ENCODE measurements at places on chromosomes 5 and 9.

DNA sequence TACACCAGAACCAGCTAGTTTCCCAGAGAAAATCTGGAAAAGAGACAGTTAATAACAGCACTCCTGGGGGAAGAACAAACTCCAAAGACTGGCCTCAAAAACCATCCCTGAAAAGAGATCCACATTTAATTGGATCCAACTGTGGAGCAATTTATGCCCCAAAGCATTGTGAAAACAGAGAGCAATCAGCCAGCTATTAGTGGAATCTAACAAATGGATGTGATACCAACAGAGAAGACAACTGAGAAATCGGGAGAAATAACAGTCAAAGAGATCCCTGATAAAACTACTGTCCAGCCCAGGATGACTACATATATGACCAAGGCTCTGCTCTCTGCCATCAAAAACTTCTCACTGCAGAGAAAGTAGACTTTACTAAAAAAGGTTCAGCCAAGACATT is 40.5 kb upstream of the TRIO start:
- DNase-seq, result no peak

DNA sequence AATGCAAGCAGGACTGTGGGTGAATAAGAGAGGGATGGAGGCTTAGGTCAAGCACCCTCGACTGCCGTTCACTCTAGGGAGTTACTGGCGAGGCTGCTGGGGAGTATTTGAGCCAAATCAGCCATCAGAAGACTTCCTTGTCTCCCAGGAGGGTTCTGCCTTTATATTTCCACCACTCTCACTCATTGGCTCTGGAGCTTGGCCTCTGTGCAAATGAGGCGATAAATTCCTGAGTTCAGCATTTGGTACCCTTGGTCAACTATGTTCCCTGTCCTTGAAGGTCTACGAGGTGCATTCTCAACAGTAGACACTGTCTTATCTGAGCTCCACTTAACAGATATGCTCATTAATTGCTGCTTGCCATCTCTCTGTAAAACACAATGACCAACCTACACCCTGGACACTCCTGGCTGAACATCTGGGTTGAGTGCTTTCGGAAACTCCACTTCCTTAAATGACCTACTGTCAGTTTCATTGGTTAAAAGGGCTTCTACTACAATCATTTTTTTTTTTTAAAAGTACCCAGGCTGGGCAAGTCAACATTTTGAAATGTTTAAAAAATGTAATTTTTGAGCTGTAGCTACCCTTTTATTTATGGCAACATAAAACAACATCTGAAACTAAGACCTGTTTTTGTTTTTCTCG is 153.2 kb downstream of the NTRK2 start:
- no peak for DNase-seq

DNA sequence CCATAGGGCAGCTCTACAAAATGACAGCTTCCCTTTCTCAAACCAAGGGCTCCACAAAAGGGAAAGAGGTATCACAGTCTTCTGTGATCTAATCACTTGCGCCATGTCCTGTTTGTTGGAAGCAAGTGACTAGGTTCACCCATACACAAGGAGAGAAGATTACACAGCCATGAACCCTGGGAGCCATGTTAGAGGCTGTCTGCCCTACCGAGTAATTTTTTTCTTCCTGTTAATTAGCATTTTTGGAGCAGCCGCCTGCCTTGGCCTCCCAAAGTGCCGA is 33.2 kb upstream of the GOLPH3 start:
- DNase-seq, result no peak

GRCh38 chr5:82560561-82560960 is 282.4 kb upstream of the RPS23 start:
- no peak for DNase-seq

- DNase-seq, result no peak
Measured at GRCh38 chr9:27473111-27473529, 51.0 kb upstream of the IFNK start.

DNA sequence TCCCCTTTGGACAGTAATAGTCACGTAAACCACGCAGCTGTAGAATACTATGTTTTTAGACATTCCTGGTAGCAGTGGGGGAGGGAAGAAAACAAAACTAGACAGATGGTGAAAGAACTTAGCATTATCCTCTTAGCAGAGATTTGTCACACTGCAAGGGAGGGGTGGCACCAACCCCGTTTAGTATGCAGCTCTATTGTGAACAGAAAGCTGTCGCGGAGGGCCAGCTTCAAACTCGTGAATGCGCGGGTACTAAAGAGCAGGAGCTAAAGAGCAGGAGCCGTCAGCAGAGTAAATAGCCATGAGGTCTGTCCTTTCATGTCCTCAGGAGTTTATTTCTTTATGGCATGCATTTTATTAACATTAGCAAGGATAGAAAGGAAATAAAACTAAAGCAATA is 141.9 kb upstream of the SLC12A2 start:
- DNase-seq, result no peak

DNA sequence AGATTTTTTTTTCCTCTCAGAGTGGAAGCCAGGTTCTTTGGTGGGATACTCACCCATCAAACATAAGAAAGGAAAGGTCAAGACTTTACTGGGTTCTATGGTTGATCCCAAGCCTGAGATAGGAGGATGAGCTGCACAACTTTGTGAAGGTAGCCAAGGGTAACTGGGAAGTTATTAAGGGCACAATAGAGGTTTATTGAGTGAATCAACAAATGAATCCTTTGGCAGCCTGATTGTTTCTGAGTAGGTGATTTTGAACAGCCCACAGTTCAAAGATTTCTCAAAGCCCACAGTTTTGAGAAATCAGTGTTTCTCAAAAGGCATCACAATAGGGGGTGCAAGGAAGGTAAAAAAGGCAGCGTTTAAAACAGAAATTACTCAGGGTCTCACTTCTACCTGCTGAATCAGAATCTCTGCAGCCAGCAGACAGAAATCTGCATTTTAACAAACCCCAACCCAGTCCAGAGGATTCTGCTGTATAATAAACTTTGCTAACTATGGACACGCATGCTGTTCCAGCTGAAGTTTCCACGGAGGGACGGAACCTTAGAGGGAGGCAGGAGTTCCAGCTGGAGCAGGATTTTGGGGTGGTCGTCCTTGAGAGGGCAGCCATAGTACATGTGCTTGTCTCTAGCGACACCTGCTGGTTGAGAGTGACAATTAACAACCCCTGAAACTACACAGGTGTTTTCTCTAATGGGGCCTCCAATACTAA is 32.7 kb upstream of the FSD1L start:
- peak; percentile 44 for DNase-seq

DNA sequence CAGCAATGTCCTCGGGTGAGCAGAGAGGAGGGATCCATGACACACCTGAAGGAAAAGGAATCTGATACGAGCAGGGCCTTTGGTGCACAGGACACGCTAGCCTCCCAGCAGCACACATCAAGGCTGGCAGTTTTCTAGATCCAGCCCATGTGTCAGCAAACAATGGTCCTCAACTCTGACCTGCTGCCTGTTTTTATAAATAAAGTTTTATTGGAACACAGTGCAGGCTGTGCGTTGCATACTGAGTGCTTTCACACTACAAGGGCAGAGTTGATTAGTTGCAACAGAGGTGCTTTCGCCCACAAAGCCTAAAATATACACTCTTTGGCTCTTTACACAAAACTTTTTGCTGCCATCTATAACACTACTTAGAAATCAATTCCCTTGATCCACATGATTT is 147.1 kb downstream of the MYO10 start:
- DNase-seq, result no peak

GRCh38 chr9:131525643-131526565 is 5.2 kb downstream of the UCK1 start:
- DNase-seq, result no peak

DNA sequence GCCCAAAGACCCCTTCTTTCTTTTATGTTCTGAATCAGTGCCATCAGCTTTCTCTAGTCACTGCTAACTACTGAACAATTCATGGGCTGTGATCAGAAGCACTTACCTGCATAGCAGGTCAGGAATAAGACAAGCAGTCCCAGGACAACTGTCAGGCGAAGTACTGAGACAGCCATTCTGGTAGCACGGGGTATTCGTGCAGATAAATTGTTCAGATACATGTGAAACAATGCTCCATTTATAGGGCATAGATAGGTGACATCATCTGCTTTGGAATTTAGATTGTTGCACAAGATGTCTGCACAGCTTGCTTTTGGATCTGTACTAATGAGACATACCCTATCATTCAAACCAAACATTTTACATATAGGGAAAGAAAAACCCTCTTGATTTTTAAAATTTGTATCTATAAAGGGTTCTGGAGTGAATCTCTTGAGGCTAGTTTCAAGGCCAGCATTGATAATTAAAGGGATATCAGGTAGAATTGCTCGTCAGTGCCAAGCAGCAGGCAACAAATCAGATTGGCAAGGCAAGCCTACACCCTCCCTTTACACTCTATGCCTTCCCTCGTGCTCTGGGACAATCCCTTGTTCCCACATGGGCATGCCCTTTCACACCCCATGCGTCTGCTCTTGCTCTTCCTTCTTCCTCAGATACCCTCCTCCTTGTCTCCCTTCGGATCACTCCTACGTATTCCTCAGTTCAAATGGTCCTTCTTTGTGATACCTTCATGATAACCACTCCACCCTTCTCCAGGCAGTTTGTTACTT is at the start of gene C5orf46:
Gene C5orf46, minus strand, starts transcription at position 213 of the 770 bp plus-strand sequence. Its CDS starts 37 bp downstream, at position 176.
- DNase-seq, result no peak

- no peak for DNase-seq
Measured at GRCh38 chr5:56849671-56850070, 34.3 kb downstream of the MAP3K1 start.

Data from stimulated activated CD8-positive, alpha-beta memory T cell treated with anti-CD3 and anti-CD28 coated beads, Interleukin-4, amount 100 ng/mL, for 4 hours (primary cell).